ENCODE measurements at places on chromosomes 3 and 15.

DNA sequence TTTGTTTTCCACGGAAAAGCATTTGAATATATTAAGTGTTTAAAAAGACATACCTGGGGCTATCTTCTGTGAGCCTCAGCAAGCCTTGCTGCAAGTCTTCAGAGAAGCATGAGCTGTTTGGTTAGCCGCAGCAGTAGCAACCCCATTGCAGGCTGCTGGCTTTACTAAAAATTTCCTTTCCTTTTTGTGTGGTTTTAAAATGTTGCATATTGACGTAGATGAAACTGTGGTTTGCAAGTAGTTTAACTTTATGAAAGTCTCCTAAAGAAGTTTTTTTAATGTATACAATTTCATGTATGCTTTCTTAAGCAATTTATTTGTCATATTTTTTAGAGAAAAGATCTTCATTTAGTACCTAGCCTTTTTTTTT is at the start of gene GPR171:
GPR171 (minus strand) TSS at position 166 of the 370 bp plus-strand sequence. CDS start 3,830 bp downstream, outside the sequence.
- no peak for DNase-seq

- DNase-seq = no peak
Observed at GRCh38 chr3:242602-243355, 46.2 kb downstream of the CHL1 start.

GRCh38 chr15:85785887-85786780 is 8.6 kb downstream of the KLHL25 start:
- DNase-seq = no peak

GRCh38 chr3:179967622-179968021 is 69.1 kb downstream of the PEX5L start:
- DNase-seq = no peak

GRCh38 chr3:50375258-50375931 is 16.1 kb upstream of the TMEM115 start:
- DNase-seq = no peak

DNA sequence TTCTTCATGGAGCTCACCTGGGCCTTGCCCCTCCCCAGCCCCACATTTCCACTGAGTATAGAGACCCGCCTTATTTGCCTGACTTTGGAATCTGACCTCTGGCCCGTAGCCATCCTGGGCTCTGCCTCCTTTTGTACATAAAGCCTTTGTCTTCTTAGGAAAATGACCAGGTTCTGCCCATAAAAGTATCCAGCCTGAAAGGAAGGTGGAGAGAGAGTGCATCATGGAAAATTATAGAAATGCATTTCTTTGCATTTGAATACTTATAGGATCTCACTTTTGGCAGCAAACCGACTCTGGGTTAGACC is 3.6 kb upstream of the SH2D7 start:
- DNase-seq = no peak

DNA sequence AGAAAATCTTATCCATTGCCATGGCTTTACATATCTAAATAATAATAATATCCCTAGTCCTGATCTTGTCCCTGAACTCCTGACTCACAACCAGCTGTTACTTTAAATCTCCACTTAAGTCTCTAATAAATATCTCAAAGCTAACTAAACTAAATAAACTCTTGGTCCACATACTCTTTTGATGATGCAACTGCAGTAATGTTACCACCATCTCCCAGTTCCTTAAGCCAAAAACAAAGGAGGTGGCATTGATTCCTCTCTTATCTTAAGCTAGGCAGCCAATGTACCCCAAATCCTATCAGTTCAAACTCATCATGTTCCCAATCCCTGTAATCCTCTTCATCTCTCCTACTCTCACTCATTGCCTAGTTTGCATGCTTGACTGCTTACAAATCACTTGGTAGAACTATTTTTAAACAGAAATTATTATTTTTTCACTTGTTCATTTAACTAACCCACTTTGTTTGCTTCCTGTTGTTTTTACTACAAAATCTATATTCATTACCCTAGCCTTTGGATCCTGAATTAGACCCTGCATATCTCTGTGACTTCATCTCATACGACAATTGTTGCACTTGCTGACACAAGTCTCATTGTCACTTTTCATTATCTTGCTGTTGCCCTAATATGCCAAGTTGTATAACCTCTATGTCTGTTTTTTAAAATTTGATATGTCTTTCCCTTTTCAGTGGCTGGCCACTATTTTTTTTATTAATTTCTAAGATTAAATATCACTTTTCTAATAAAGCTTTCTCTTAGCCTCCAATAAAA is 462.2 kb downstream of the ZPLD1 start:
- DNase-seq = no peak

DNA sequence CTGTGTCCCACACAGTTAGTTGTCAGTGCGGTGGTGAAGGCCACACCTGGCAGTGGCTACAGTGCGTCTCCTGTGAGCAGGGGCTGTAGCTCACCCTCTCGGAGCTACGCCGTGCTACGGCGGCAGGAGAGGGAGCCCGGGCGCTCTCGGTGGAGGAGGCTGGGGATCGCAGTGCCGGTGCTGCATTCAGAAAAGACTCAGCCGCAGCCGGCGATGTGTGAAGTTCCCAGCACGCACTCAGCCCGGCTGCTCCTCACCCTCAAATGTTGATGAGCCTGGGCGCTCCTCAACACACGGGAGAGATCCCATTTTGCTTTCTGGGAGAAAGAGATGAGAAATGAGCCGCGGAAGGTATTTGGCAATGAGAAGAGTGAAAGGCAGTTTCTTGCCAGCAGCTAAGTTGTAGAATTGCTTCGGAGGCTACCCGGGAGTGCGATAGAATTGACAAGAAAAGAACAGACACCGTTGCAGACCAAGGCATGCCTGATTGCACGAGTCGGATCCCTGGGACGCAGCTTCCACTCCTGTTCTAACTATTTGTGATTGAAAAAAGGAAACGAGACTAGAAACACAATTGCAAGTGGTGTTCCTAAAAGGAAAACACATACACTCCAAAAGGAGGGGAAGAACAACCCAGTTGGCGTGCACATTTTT is at the start of gene UNC13C:
UNC13C (plus strand) TSS at position 189 of the 654 bp plus-strand sequence. CDS start 34,463 bp downstream, outside the sequence.
- no peak for DNase-seq

GRCh38 chr3:140391061-140391460 is 286.8 kb upstream of the TRIM42 start:
- DNase-seq = no peak

- no peak for DNase-seq
Observed at GRCh38 chr3:21806733-21807132, 55.7 kb upstream of the ZNF385D start.

DNA sequence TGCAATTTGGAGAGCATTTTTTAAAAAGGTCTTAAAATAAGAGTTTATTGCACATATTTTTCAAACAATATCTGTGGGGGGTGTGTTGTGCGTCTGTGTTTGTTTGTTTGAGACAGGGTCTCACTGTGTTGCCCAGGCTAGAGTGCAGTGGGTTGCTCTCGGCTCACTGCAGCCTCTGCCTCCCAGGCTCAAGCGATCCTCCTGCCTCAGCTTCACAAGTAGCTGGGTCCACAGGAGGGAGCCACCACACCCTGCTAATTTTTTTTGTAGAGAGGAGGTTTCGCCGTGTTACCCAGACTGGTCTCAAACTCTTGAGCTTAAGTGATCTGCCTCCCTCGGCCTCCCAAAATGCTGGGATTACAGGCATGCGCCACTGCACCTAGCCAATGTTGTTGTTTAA is 2.7 kb downstream of the MLF1 start:
- no peak for DNase-seq

GRCh38 chr3:13332158-13332557 is 88.0 kb downstream of the NUP210 start:
- DNase-seq = no peak

DNA sequence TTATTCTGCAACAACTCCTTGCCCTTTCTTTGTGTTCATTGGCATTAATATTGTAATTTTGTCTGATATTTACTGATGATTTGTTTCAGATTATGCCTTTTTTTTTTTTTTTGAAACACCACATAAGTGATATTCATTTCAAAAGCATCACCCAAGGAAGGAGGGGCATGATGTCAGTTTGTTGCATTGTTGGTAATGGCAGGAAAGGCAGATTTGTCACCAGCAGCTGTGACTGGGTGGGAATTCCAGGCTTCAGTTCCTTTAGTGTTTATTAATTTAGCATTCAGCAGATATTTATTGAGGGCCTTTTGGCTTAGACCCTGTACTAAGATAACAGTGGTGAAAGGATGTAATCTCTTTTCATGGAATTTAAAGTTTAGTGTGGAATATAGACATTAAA is 19.5 kb downstream of the SENP2 start:
- DNase-seq = no peak

DNA sequence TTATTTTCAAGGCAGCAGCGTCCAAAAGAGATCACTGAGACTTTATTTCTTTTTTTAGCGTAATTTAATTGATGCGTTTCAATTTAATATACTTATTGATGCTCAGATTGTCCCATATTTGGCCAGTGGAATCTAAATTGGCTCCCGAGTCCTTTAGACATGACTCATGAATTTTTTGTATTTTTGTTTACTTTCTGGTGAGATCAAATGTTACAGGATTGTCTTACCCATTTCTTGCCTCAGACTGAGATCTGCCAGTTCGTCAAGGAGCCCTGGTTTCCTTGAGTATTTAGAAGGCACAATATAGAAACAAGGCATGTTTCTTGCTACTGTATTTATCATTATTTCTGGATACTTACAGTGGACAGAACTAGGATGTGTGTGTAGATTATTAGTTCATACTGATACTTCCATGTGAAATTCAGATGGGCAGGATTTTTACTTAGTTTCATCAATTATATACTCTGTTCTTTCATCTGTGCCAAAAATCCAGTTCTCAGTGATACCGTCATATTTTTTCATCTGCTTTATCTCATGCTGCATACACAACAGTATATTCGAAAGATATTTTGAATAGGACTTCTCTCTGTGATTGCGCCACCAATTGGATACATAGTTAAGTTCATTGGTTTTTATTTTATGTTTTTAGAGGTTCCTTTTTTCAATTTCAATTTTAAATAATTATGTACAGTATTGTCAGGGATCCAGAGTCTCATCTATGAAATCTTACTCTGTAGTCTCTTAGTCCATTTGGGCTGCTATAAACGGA is 436.9 kb upstream of the C2CD4B start:
- DNase-seq = no peak

GRCh38 chr15:93072011-93072410 is 17.0 kb downstream of the RGMA start:
- no peak for DNase-seq

- DNase-seq = no peak
Observed at GRCh38 chr3:30343861-30344260, 262.5 kb upstream of the TGFBR2 start.

DNA sequence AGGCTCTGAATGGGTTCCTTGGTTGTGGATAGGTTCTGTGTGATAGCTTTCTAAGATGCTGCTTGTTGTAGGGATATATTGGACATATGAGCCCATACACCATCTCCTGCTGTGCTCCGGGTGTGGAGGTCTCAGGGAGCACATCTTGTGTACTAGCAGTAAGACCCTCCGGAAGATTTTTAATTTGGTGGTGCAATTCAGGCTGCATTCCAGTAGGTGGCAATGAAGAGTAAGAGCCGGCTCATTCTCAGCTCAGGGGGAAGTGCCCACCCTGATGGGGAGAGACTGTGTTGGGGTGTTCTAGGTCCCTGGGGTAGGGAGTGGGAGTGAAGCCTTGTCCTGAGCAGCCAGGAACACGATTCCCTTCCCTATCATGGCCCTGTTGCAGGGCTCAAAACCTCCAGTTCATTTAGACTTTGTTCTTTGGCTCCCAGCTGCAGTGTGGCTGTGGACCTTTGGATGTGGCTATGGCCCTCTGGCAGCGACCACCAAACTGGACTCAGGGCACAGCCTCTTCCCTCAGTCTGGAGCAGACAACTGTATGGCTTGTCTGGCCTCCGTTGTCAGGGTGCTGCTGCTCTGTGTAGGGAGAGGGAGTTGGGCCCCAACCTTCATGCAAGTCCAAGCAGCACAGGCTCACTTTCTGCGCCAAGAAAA is 104.7 kb downstream of the UNC13C start:
- DNase-seq = no peak

- DNase-seq = no peak
Observed at GRCh38 chr15:80011596-80011995, 40.6 kb upstream of the BCL2A1 start.

- no peak for DNase-seq
Observed at GRCh38 chr15:80450811-80451321, 46.7 kb downstream of the ARNT2 start.
